HFFc6 (cell line): ENCODE measurements at places on chromosomes 7 and 10. TPM values are rescaled to one million over a fixed set of nuclear protein-coding genes. Genes with fewer than 3 reads are reported as not detected.
A peak's percentile ranks its signal among the peaks of the same experiment; 100 is the strongest.

DNA sequence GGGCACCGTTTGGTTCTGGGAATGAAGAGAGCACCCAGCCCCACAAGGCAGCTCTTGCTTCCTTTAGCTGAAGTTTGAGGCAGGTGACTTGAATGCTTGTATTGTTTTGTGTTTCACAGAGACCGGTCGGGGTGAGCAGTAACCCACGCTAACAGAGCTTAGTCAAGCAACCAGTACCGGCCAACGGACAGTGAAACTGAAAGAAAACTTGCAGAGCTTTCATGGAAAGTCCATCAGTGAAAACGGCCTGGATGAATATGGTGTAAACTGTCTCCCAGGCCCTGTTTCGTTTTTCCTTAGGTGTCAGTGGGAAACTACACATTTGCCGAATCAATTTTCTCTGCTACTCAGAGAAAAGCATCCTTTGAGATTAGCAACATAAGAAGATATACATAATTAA is 101.1 kb downstream of the LYZL1 start:
- no peak for DNase-seq

DNA sequence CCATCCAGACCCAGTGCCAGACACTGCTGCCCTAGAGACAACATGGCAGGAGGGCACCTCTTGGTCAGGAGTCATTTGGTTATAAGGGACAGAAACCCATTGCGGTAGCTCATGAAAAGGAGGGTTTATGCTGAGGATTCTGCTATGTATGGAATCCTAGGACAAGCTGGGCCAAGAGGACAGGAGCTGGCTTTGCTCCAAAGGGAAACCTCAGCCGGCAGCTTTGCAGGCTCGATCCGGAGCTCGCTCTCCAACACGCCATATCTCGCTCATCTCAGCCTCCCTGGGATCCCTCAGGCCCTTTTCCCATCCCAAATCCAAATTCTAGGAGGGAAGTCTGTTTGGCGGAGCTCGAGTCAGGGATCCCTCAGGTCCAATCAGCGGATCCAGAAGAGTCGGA is 345.7 kb downstream of the GLRX3 start:
- DNase-seq: no peak

- no peak for DNase-seq
These were observed 73.9 kb downstream of the SH2D4B start for GRCh38 chr10:80611481-80612185.

- DNase-seq: peak; percentile 41
These were observed 499.6 kb upstream of the LRRN3 start for GRCh38 chr7:110591341-110591740.

DNA sequence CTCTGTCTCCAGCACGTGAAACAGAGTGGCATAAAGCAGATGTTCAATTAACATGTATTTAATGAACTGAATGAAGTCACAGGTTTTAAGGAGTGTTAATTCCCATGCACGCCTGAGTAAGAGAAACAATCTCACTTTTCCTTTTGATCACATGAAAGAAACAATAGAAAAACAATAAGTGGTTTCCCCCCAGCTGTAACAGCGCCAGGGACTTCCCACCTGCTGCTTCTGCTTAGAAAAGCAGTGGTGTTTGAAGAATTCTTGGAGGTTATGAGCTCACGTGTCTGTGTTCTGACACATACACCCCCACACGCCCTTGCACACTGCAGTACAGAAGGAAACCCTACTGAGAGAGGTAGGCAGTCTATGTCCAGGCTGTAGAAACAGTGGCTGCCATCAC is 51.3 kb upstream of the FRMD4A start:
- no peak for DNase-seq

Gene BICC1
- total RNA-seq: 55.6 and 64.6 TPM in 2 replicates

Gene AKR1C8
- not detected in 3 replicates for total RNA-seq

DNA sequence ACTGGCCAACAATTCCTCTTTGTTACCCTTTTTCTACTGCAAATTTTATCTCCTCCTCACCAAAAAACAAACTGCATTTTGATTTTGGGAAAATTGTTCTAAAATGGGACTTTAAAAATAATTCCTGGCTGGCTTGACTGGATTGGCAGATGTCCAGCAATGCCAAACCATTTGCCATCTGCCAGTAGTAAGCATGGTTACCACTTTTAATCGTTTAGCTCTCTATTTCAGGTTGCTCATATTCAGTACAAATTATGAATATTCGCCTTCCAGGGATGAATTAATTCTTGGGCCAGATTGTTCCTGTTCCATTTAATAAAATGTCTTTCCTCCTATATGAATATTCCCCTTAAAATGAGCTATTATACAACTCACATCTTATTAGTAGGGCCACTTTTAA is 35.7 kb downstream of the SMNDC1 start:
- no peak for DNase-seq

DNA sequence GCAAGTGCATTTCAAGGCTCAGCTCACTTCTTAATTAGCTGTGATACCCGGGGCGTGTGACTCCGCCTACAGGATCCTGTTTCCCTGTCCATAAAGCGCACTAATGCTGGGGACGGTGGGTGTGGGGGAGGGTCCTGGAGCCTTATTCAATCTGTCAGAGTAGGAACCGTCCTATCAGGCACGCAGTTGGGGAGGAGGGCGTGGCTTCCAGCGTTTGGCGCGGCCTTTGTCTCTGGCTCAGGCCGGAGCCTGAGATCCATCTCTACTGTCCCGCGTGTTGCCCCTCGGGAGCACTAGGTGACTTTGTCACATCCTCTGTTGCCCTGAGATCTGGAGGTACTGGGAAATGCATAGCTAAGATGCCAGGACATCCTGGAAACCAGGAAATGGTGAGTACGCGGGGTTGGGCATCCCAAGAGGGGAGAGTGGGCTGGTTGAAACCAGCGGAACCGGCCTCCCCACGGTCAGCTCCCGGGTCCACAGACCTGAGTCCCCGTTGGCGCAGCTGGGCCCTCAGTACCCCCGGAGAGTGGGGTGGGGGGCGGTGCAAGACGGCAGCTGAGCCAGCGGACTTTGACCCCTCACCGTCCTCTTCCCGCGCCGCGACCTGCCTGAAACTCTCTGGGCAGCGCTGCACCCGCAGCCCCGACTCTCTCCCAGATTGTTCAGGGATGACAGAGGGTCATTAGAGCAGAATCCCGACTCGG is 104.4 kb upstream of the ZNF92 start:
- DNase-seq: no peak

DNA sequence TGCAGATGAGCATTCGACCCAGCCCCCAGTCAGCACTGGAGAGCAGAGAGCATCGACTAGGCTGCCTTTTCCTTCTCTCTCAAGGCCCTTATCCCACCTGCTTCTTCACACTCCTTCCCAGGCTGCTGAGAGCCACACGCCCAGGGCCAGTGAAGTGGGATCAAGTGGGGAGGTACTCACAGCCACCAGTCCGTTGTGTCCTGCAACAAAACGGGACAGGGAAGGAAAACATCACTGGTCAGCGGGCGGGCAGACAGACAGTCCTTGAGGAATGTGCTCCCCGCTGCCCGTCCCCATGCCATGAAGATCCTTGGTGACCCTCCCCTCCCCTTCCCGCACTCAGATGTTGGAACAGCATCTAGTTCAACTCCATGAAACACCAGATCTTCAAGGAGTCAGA is 4.2 kb downstream of the PYROXD2 start:
- no peak for DNase-seq

- DNase-seq: no peak
These were observed 4.6 kb downstream of the TECTB start for GRCh38 chr10:112287844-112288243.

Gene SHTN1
- total RNA-seq: 4.1 to 5.0 TPM (median 4.2 TPM) in 3 replicates

DNA sequence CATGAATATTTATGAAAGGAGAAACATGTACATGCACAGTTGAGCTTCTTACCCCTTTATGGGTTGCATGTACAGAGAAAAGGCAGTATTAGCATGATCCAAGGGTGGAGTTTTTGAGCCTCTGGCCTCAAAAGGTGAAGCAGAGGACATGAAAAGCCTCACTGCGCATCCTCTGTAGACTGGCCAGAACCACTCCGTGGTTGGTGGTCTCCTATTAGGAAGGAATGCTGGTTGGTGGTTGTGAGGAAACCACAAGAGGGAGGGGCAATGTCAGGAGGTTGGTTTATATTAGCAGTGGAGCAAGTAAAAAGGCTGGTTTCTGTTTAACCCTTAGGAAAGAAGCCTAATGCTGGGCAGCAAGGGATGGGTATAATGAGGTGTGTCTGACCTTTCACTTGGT is 37.5 kb downstream of the AHCYL2 start:
- no peak for DNase-seq

DNA sequence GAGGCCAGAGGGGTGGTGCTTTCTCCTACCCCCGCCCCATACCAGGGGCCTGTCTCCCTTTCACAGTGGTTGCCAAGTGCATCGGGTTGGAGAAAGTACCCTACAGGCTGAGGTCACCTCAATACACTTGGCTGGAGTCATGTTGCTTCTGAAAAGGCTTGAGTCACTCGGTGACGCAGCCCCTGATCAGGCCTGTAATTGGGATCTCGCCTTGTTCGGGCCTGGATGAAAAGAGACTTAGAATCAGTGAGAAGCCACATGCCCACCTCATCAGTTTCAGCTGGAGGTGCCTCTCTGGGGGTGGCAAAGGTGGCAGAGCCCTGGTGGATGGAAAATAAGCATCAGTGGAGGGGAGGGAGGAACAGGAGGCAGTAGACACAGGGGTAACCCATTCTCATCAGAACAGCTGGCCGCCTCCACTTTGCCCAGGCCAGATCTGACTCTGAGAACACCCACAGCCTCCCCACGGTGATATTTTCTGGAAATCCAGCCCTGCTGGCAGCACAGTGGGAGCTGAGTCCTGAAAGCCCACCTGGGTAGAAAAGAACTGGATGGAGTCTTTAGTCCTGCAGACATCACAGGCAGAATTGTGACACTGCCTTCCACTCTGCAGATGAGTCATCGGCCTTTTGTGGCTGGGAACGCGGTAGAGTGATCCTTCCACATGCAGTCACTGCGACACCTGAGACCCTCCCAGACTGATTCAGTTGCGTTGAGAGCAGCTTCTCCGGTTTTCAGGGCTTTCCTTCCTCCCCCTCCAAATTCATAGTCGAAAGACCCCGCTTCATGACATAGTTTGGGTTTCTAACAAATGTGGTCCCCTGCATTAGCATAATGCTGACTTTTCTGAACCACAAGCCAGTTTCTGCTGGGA is 108.0 kb downstream of the GRK5 start:
- DNase-seq: peak; percentile 90

DNA sequence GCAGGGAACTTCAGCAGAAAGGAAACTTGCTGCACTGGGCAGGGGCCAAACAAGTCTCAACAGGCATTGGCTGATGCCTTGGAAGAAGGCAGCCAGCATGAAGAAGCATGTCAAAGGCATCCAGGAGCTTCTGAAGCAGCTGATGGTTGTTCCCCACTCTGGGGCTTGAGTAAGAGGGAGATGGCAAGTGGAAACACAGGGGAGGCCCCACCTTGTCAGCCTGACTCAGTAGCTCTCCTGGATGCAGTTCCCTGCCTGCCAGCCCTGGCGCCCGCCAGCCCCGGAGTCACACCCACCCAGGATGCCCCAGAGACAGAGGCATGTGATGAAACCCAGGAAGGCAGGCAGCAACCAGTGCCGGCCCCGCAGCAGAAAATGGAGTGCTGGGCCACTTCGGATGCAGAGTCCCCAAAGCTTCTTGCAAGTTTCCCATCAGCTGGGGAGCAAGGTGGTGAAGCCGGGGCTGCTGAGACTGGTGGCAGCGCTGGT is 96.5 kb downstream of the TACC2 start:
- no peak for DNase-seq

GRCh38 chr7:31488562-31489203 is 25.2 kb upstream of the ITPRID1 start:
- DNase-seq: no peak

DNA sequence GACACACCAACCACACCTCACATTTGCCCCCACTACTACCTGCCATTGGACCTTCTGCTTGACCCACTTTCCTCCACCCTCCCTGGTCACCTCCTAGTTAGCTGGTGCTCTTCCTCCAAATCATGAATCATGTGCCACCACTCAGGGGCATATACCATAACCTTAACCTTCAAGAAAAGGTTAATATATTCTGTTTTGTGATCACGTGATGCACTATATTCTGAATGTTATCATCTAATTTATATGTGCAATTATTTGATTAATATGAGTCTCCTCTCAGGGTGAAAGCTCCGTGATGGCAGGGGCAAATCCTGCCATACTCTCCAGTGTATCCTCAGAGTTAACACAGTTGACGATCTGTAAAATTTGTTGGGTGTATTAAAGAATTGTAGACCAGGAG is 635.5 kb downstream of the XPNPEP1 start:
- no peak for DNase-seq

GRCh38 chr7:68697796-68698280 is 900.4 kb upstream of the AUTS2 start:
- no peak for DNase-seq

Gene UTF1
- total RNA-seq: not detected in 3 replicates

DNA sequence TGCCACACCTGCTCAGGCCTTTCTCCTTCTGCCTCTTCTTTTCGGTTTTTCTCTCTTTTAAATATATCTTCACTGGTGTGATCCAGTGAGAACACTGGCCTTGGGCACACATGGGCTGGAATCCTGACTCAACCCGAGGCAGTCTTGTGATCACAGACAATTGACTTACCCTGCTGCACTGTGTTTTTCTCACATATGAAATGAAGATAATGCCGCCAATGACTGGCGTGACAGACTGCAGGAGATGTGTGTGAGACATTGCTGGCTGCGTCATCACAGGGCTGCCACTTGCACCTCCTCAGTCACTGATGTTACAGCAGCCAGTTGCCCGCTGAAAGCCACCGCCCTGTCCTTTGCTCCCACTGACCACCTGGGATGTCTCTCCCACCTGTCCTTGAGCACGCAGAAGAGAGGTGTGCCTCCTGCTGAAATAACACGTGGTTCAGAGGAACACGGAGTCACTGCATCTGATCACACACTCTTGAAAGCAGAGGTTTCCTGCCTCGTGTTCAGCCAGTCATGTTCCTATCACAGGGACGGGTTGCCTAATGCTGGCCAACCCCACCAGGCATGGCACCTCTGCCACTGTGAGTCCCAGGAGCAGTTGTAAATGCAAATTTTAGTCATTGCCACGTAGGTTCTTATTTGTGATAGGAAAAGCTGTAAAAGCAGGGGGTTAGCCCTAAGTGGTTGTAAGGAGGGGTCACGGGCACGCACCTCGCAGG is 124.6 kb upstream of the LANCL2 start:
- DNase-seq: no peak

Gene HYAL4
- not detected in 3 replicates for total RNA-seq

Gene INA
- 0.10 to 1.3 TPM (median 1.3 TPM) in 3 replicates for total RNA-seq

- no peak for DNase-seq
These were observed 242.8 kb upstream of the PPP2R2D start for GRCh38 chr10:131657985-131658330.

Gene GNGT1
- not detected in 3 replicates for total RNA-seq

DNA sequence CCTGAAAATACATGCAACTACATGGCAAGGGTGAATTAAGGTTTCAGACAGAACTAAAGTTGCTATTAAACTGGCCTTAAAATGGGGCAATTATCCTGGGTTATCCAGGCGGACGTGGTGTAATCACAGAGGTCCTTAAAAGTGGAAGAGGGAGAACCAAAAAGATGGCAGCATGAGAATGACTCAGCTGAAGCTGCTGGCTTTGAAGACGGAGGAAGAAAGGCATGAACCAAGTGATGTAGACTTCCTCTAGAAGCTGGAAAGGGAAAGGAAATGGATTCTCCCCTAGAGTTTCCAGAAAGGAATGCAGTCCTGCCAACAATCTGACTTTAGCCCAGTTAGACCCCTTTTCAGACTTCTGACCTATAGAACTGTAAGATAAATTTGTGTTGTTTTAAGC is 27.0 kb upstream of the UBN2 start:
- no peak for DNase-seq
